ENCODE measurements at places on chromosomes 13 and 19.
A peak's percentile ranks its signal among the peaks of the same experiment; 100 is the strongest.

DNA sequence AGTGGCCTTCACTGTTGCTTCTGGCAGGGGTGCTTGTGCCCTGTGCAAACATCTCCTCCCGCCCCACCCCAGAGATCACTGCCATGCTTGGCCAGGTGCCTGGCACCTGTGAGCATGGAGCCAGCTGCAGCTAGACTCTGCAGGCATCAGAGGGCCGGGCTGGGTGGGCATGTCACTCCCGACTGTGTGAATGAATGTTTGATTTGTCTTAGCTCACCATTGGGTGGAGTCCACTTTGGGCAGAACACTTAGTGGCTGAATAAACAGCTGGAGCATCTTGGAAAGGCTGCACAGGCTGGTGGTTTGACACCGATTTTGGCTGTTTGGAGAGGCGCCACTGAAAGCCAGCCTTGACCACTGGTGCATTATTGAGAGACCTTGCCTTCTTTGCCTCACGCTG lies 267.3 kb downstream of the DLEU7 start:
- no peak for DNase-seq

GRCh38 chr19:19525611-19526380 lies 2.9 kb upstream of the YJEFN3 start:
- DNase-seq: no peak

GRCh38 chr19:18646535-18647370 lies 9.9 kb downstream of the KLHL26 start:
- DNase-seq: no peak

DNA sequence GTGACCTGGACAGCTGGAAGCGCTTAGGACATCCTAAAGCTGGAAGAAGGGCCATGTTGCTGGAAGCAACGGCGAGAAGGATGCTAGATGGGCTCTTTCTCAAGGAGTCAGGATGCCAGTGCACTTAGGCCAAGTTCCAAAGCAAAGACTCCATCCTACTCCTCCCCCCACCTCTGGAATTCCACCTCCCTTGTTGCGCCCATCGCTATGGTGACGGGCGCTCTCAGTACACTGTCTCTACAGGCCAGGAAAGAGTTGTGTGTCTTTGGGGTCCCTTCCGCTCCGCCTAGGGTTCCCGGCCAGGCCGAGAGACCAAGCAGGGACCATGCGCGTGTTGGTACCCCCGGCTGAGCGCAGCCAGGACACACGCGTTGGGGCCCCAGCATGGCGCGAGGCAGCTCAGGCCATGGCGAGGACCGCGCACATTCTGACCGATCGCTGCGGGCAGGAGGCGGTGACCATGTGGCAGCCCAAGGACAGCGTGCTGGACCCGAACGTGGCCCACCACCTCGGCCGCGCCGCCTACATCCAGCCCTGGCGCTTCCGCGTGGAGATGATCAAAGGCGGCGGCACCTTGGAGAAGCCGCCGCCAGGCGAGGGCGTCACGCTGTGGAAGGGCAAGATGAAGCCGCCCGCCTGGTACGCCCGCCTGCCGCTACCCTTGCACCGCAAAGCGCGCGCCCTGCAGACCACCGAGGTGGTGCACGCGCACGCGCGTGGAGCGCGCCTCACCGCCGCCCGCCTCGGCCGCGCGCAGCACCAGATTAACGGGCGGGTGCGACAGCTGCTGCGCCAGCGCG lies 31.0 kb upstream of the SLC1A6 start:
- DNase-seq: no peak

DNA sequence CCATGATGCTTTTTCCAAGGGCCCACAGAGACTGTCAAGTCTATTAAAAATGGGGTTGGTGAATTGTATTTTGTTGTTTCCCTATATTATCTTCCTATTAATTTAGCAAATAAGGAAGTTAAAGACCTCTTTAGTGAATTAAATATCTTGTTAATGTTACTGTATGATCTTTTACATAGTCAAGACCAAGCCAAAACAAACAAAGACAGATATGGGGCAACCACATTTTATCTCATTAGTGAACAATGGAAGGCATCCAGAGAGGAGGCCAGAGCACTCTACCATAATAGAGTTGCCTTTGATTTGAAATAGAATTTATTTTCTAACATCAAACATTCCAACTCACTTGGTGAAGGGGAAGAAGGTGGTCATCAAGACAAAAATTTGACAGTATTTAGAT lies 169.4 kb downstream of the B3GLCT start:
- no peak for DNase-seq

- DNase-seq: peak; percentile 80
These were observed 15.2 kb upstream of the S1PR4 start for GRCh38 chr19:3163230-3163886.

DNA sequence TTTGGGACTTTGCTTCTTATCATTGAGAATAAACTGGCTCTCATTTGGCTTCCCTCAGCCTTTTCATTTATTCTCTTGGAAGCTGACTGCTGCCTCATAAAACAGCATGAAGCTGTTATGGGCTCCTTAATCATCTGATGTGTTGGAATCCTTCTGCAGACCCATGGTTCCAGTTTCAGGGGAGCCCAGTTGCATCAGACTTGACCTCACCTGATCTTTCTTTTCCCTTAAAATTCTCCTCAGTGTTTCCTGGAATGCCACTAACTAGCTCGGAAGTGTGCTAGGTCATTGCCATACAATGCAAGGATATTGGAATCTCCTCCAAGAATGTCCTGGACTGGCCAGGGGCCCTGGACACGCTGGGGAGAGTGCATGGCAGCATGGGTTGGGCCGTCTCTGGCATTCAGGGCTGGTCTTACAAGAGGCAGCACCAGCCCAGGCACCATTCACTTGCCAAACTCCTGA lies 158.7 kb downstream of the FLT1 start:
- no peak for DNase-seq

DNA sequence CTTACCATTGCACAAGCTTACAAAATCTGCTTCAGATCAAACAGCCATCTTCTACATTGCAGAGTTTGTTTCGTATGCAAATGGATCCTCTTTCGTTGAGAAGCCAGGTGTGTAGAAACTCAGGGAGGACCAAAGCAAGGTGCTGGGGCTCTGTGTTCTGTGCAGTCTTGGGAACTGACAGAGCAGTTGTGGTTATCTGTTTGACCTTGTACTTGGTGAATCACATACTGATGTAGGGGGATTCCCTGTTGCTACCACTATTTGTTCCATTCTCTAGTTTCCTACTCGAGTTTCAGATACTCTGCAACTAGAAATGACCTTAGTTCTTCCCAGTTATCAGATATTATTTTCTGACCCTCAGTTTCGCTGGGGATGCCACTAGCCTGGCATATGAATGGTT lies 95.2 kb upstream of the CLDN10 start:
- DNase-seq: no peak

DNA sequence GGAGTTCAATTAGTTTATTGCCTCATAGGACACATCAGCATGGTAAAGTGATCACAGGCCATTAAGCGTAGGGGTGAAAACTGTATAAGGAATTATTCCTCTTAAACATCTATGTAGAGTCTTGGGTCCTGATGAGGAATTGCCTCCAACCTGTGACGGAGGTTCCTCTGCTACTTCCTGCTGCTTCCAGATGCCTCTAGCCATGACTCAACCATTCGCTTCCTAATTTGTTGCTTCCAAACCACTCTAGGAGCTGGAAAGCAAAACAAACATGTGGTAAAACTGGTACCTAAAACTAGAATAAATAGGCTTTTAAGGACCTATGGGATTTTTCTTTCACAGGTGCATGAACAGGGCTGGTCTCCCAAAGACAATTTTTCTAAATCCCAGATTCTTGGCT lies 253.8 kb downstream of the KLF12 start:
- DNase-seq: no peak

- DNase-seq: no peak
These were observed 638 bp downstream of the ADGRE5 start for GRCh38 chr19:14381689-14382474.

DNA sequence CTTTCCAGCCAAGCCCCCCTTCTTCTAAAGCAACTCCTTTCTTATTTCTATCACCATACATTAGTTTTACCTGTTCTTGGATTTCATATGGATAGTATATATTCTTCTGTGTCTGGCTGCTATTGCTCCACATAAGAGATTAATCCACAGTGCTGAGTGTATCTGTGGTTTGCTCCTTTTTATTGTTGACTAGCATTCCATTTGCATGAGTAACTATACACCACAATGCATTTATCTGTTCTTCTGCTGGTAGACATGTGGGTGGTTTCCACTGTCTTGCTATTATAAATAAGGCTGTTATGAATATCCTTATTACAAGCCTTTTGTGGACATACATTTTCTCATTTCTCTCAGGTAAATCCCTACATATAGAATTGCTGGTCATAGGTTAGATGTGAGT lies 138.2 kb downstream of the SLC7A1 start:
- no peak for DNase-seq

- no peak for DNase-seq
These were observed 239.1 kb downstream of the KLF12 start for GRCh38 chr13:73894995-73895571.

GRCh38 chr13:46660857-46661256 lies 107.9 kb downstream of the LRCH1 start:
- no peak for DNase-seq

GRCh38 chr13:26964278-26965250 lies 204.0 kb upstream of the GPR12 start:
- no peak for DNase-seq

GRCh38 chr13:47027780-47028437 lies 131.1 kb upstream of the HTR2A start:
- DNase-seq: no peak

DNA sequence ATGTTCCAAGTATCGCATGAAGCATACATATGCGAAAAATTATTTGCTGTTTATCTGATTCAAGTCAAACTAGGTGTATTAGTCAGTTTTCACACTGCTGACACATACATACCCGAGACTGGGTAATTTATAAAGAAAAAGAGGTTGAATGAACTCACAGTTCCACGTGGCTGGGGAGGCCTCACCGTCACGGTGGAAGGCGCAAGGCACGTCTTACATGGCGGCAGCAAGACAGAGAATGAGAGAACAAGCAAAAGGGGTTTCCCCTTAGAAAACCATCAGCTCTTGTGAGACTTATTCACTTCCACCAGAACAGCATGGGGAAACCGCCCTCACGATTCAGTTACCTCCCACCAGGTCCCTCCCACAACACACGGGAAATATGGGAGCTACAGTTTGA lies 13.0 kb upstream of the PROZ start:
- no peak for DNase-seq

DNA sequence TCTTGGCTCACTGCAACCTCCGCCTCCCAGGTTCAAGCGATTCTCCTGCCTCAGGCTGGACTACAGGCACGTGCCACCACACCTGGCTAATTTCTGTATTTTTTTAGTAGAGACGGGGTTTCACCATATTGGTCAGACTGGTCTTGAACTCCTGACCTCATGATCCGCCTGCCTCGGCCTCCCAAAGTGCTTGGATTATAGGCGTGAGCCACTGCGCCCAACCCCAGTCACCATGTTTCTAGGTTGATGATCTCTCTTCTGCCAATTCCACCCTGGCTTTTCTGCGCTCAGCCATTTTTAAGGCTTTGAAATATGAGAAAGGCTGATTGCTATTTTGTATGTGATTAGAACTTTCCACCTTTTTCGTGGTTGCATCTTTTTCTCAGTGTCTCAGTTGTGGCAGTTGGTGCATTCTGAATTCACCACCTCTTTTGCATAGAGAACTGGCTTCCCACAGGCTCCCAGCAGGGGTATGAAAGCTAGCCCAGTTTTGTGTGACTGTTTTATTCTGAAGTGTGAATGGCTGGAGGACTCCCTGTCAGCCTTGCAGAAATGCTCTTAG lies 15.5 kb downstream of the CEACAM1 start:
- peak; percentile 88 for DNase-seq

DNA sequence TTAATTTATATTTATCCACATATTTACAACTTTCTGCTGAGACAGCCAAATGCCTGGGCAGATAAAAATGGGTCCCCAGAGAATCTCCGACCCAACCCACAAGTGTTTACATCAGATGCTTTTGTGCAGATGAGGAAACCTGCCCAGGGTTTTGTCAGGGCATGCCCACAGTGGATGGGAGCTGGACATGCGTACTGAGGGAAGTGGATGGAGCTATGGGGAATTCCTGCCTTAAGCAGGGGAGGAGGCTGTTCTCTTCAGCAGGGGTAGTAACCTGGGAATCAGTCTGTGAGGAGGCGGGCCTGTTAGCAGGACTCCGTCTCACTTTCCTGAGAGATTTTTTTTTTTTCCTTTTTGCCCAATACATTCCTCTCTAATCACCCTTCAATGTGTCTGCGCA lies 122.9 kb downstream of the RFC3 start:
- no peak for DNase-seq

DNA sequence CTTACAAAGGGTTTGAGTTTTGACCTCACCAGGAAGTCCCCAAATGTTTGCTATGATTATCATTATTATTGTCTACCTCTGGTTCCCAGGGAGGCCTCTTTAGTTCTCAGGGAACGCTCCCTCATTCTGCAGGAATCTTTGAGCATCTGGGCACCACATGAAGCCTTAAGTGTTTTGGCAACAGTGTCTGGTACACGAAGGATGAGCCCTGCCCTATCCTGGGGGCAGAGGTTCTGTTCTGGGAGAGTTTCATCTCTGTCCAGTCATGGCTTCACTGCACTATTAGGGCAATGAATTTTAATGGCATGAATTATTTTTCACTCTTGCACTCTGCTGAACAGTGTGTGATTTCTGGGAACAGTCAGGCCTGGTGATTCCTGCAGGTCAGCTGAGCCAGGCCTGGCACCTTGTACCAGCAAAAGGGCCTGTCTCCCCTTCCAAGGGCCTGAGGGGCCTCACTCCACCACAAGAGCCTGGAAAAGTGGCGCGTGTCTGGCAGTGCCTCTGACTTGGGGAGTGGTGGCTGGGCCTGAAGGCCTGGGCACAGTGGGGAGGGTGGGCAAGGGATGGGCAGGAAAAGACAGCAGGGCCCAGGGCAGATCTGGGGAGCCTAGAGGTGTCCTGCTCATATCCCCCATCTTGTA lies 4.6 kb downstream of the FAM187B start:
- no peak for DNase-seq

GRCh38 chr13:41075034-41075433 lies 13.7 kb downstream of the WBP4 start:
- DNase-seq: peak; percentile 46

GRCh38 chr19:33690378-33691029 lies 68.8 kb downstream of the CHST8 start:
- DNase-seq: no peak

- DNase-seq: no peak
These were observed 208.5 kb downstream of the TSHZ3 start for GRCh38 chr19:31140717-31141116.

DNA sequence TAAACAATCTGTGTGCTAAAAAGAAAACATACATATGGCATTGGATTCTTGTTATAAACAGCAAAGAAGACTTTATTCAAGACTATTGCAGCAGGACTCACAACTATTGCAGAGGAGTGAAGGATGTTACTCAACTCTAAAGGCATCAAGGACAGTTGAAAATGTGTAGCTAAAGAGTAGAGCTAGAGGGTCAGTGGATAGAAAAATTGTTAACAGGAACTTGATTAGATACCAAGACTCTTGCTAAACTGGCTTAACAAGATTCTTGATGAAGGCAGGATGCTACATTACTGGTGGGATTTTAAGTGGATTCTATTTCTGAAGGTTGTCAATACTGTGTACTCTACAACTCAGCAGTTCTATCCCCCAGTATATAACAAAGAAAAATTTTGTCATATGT lies 1183.3 kb downstream of the SLITRK1 start:
- DNase-seq: no peak
